Body of pancreas (tissue), 4 donors: ENCODE measurements at places on chromosomes 6 and 20. TPM values are rescaled to one million over a fixed set of nuclear protein-coding genes. Genes with fewer than 3 reads are reported as not detected.

SLC44A4 gene
- 7.3 TPM for total RNA-seq

PTPRA gene
- total RNA-seq, result 24.1 TPM

TNFAIP3 gene
- 9.6 TPM for total RNA-seq

SSTR4 gene
- not detected for total RNA-seq

ADGB gene
- total RNA-seq, result not detected

GPSM3 gene
- 1.3 TPM for total RNA-seq

PBOV1 gene
- not detected for total RNA-seq

NNAT gene
- total RNA-seq, result not detected

DNA sequence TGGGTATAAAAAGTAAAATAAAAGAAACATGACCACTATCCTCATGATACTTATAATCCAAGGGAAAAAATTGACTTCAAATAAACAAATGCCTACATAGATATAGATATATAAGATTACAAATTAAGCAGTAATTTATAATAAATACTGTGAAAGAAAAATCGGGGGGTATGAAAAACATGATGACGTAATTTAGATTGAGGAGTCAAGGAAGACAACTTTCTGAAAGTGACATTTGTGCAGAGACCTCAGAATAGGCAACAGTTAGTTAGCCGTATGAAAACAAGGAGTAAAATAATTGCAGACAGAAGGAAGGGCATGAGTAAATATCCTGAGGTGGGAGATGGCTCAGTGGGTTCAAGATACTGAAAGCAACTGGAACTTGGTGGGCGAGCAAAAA, 28.2 kb upstream of the RAB23 start:
- peaks cover 4% of the 10 kb centered on the region for H3K4me1 ChIP-seq
- DNase-seq, result no peak
- no peaks in the 10 kb centered on the region for H3K36me3 ChIP-seq
- H3K27me3 ChIP-seq, result no peaks in the 10 kb centered on the region

- no peak overlapping the region for H3K4me3 ChIP-seq
- DNase-seq, result no peak
- H3K4me1 ChIP-seq, result no peaks in the 10 kb centered on the region
- H3K27me3 ChIP-seq, result no peaks in the 10 kb centered on the region
Observed at GRCh38 chr6:35948725-35949124, 27.8 kb upstream of the SRPK1 start.

- H3K4me3 ChIP-seq, result no peak overlapping the region
- no peaks in the 10 kb centered on the region for H3K36me3 ChIP-seq
- H3K27ac ChIP-seq, result no peak overlapping the region
- H3K4me1 ChIP-seq, result no peaks in the 10 kb centered on the region
Observed at GRCh38 chr6:69284176-69284730, 512.6 kb downstream of the LMBRD1 start.

GRCh38 chr20:47318586-47319516, 37.6 kb downstream of the ZMYND8 start:
- peak; percentile 73 for DNase-seq
- H3K27me3 ChIP-seq, result no peaks in the 10 kb centered on the region
- peaks cover 83% of the 10 kb centered on the region for H3K4me1 ChIP-seq
- no peaks in the 10 kb centered on the region for H3K36me3 ChIP-seq
- H3K27ac ChIP-seq, result peak overlapping the region; percentile 90
- H3K4me3 ChIP-seq, result no peak overlapping the region

DNA sequence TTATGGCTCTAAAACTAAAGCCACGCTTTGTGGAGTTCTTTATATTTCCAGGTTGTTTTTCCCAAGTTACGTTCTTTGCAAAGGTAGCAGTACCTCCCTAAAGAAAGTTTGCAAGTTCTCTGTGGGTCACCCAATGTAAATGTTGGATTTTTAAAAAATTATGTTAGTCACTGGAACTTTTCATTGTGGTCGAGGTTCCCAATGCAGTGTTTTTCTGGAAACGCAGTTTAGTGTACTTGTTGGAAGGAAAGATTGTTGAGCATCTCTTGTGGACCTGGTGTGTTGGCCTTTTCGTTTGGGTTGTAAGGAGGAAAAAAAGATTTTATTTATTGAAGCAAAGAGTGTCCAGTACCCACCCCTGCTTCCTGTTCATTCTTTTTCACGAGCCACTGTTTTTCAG, 1.4 kb downstream of the TOP1 start:
- H3K27ac ChIP-seq, result peak overlapping the region; percentile 95
- H3K36me3 ChIP-seq, result no peaks in the 10 kb centered on the region
- no peak for DNase-seq
- H3K27me3 ChIP-seq, result no peaks in the 10 kb centered on the region
- H3K4me3 ChIP-seq, result no peak overlapping the region

DNA sequence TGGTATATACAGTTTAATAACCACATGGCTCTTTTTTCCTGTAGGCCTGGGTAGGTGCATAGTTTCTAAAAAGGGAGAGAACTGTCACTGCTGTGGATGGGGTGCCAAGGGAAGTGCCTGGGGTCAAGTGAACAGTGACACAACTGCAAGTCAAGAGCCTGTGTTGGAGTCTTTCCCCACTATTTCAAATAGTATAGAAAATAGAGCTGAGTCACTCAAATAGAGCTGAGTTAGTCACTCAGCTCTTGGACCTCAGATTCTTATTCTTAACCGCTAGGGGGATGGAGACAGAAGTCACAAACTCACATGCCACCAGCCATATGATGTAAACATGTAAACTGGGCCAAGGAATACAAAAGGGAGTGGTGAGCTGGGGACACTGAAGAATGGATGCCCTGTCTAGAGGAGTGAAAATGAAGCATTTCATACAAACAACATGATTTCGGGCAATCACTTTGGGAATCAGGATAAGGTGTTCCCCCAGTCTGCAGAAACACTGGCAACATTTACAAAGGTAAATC, 2.1 kb downstream of the NQO2 start:
- H3K4me1 ChIP-seq, result peaks cover 32% of the 10 kb centered on the region
- H3K4me3 ChIP-seq, result no peak overlapping the region
- no peak overlapping the region for H3K27ac ChIP-seq

DNA sequence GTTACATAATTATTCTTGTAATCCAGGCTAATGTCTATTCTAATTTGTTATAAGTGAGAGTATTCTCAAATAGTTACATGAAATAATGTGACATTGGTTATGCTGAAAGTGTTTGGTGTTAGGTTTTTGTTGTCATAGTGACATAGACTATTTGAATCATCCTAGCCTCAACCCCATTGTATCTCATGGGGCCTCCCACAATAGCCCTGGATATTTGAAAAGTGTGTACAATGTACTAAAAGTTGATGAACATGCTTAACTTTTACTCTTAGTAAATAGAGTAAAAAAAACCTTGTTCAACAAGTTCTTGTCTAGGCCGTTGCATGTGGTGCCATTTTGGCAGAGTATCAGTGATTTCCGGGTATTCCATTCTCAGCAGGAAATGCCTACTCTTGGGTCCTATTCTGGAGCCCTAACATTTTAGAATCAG, 83.0 kb downstream of the RTN4IP1 start:
- no peaks in the 10 kb centered on the region for H3K36me3 ChIP-seq
- peak overlapping the region; percentile 38 for H3K27ac ChIP-seq
- no peak overlapping the region for H3K4me3 ChIP-seq
- no peaks in the 10 kb centered on the region for H3K4me1 ChIP-seq

GRCh38 chr6:84403545-84403944, 176.1 kb upstream of the CEP162 start:
- H3K27me3 ChIP-seq, result no peaks in the 10 kb centered on the region
- H3K4me1 ChIP-seq, result no peaks in the 10 kb centered on the region
- no peaks in the 10 kb centered on the region for H3K36me3 ChIP-seq
- H3K27ac ChIP-seq, result no peak overlapping the region
- H3K4me3 ChIP-seq, result no peak overlapping the region
- DNase-seq, result no peak

GRCh38 chr20:49270177-49270576, 7.7 kb downstream of the ZNFX1 start:
- no peaks in the 10 kb centered on the region for H3K27me3 ChIP-seq
- H3K36me3 ChIP-seq, result peaks cover 5% of the 10 kb centered on the region
- no peak overlapping the region for H3K4me3 ChIP-seq
- no peak overlapping the region for H3K27ac ChIP-seq
- H3K4me1 ChIP-seq, result peaks cover 25% of the 10 kb centered on the region

- H3K27ac ChIP-seq, result no peak overlapping the region
- DNase-seq, result no peak
- H3K4me1 ChIP-seq, result peaks cover 28% of the 10 kb centered on the region
- H3K36me3 ChIP-seq, result no peaks in the 10 kb centered on the region
Observed at GRCh38 chr6:35499372-35499771, 2.5 kb upstream of the TEAD3 start.

DNA sequence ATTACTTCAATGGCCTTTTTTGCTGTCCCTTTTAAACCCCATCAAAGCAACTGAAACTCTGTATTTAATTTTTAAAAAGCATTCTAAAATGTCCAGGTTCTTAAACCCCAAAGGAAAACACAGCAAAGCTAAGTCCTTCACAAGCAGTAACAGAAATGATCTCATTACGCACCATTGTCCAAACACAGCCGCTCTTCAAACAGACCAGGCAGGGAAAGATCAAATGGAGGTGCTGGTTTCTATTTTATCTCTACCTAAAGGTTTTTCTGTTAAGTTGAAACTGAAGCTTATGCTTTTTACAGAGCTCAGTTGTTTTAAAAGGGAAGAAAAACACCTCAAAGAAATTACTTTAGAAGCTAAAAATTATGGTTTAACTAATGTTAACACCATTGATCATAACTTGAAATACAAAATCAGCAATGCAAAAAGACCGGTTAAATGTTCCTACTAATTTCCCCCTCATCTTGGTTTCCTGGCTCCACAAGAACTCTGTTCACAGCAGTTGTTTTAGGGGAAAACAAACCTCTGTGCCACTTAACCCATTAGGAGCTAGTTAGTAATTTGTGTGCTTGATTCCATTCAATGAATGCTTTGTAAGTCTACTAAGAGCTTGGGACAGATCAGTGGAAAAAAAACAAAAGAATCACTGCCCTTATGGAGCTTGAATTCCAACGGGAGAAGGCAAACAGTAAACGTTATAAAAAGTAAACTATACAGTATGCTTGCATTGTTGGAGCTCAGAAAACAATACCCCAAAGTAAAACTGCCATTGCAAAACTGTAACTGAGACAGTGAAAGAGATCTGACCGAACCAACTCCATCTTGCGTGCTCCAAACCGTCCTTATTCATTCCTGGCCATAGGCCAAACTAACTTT, 87.4 kb downstream of the CD24 start:
- no peaks in the 10 kb centered on the region for H3K36me3 ChIP-seq
- H3K27me3 ChIP-seq, result no peaks in the 10 kb centered on the region
- H3K27ac ChIP-seq, result peak overlapping the region; percentile 10
- no peak overlapping the region for H3K4me3 ChIP-seq
- peaks cover 48% of the 10 kb centered on the region for H3K4me1 ChIP-seq

GRCh38 chr6:109770047-109770446, 79.0 kb downstream of the FIG4 start:
- H3K4me1 ChIP-seq, result peaks cover 5% of the 10 kb centered on the region
- no peak overlapping the region for H3K27ac ChIP-seq
- H3K4me3 ChIP-seq, result no peak overlapping the region
- no peak for DNase-seq
- H3K36me3 ChIP-seq, result no peaks in the 10 kb centered on the region

DNA sequence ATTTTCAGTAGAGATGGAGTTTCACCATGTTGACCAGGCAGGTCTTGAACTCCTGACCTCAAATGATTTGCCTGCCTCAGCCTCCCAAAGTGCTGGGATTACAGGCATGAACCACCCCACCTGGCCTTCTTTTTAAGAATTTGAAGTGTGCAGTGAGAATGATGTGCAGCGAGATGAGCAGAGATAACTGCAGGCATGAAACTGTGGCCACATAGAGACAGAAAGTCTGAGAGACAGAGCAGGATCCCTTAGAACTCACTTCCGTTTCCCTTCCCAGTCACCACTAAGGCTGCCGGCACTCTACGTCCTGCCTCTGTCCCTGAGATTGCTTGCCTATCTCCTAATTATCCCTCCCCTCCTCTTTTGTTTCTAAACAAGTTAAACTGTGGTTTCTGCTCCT, 27.2 kb downstream of the IL22RA2 start:
- H3K36me3 ChIP-seq, result no peaks in the 10 kb centered on the region
- H3K4me1 ChIP-seq, result no peaks in the 10 kb centered on the region
- H3K4me3 ChIP-seq, result no peak overlapping the region

DNA sequence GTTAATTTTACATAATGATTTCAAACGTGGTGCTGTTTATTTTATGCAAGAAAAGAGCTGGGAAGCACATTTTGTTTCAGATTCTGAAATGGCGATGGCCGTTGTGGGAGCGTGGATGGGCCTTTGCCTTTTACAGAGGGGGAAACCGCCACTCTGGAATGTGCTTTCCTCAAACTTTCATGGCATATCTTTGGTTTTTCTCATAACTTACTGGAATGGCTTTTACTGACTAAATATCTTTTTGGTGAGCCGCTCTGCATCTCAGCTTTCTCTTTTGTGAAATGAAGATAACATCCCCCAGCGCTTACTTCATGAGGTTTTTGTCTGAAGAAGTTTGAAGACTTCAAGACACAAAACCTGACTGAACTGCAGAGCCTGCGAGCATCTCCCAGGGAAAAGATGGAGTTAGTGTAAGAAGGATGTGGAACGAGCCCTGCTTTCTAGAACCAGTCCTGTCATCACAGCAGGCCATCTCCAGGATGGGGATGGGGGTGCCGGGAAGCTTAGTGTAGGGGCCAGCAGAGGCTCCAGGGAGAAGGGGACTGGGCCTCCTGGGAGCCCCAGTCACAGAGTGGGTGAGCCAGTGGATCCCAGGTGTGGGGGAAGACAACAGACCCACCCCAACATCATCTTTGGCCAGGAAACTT, 61.8 kb upstream of the TIAM2 start:
- no peak for DNase-seq
- no peak overlapping the region for H3K27ac ChIP-seq
- no peaks in the 10 kb centered on the region for H3K36me3 ChIP-seq
- no peaks in the 10 kb centered on the region for H3K4me1 ChIP-seq

DNA sequence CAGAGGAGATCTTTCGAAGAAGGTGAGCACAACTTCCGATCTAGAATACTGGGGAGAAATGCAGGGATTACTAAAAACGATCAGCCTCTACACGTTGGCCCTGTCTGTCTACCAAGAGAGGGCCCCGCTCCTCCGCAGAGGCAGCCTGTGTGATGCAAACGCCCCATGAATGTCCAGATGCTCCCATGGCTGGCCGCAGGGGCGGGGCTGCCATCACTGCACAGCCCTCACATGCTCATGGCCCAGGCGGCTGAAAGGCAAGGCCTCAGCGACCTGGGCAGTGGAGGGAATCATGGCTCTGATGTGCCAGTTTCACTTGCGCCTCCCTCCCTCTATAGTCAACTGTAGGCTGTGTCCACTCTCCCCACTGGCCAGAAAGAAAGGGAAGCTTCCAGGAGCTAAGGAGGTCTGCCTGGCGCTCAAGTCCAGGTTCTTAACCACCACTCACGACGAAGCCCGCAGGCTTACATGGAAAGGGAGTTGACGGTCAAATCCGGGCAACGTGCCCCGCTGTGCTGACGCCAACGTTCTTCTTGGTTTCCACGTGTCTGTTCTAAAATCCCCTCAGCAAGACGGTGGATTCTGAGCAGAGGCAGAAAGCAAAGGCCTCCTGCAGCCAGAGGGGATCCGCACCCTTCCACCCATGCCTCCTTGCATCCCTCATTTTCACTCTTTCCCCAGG, 14.2 kb downstream of the PXDC1 start:
- H3K27ac ChIP-seq, result no peak overlapping the region
- no peak for DNase-seq
- no peaks in the 10 kb centered on the region for H3K27me3 ChIP-seq
- peaks cover 10% of the 10 kb centered on the region for H3K4me1 ChIP-seq
- no peak overlapping the region for H3K4me3 ChIP-seq

DNA sequence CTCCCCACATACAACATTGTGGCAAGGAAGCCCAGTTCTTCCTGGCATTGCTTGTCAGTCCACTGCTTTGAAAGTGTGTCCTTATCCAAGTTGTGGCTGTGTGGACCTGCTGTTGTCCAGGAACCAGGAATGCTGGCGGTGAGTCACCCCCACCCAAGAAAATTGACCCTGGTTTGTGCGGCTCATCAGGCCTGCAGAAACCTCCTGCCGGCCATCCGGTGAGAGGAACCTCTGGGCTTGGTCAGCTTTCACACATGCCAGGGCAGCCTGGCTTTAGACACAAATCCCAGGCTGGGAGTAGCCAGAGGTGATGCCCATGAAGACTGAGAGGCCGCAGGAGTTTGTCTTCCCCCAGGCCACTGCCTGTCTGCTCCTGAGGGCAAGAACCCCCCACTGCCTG, 223.6 kb downstream of the TTLL2 start:
- no peak overlapping the region for H3K27ac ChIP-seq
- no peaks in the 10 kb centered on the region for H3K36me3 ChIP-seq
